HuH-7.5 (cell line): ENCODE measurements at places on chromosomes 5 and 9.

GRCh38 chr5:62266573-62266972 lies 39.4 kb upstream of the KIF2A start:
- DNase-seq: no peak

DNA sequence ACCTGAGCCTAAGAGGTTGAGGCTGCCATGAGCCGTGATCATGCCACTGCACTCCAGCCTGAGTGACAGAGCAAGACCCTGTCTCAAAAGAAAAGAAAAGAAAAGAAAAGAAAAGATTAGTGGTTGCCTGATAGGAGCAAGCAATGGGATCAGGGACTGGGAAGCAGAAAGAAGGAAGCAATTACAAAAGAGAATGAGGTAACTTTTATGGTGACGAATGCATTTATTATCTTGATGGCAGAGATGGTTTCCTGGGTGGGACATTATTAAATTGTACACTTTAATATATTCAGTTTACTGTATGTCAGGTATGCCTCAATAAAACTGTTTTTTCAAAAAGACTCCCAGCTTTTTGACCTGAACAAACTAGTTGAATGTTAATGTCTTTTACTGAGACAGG lies 7.5 kb upstream of the PFDN1 start:
- no peak for DNase-seq

DNA sequence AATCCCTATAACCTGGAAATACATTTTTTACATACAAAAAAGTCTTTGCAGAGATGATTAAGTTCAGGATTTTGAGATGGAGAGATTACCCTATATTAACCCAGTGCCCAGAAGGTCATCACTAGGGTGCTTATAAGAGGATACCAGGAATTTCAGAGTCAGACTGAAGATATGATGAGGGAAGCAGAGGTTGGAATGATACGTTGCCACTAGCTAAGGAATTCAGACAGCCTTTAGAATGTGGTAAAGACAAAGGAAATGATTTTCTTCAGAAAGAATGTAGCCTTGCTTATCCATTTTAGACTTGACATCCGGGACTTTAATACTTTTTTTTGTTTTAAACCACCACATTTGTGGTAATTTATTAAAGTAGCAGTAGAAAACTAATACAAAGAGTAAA lies 2176.8 kb upstream of the C9orf72 start:
- DNase-seq: no peak

- no peak for DNase-seq
Measured at GRCh38 chr9:27888661-27889295, 315.5 kb upstream of the C9orf72 start.

DNA sequence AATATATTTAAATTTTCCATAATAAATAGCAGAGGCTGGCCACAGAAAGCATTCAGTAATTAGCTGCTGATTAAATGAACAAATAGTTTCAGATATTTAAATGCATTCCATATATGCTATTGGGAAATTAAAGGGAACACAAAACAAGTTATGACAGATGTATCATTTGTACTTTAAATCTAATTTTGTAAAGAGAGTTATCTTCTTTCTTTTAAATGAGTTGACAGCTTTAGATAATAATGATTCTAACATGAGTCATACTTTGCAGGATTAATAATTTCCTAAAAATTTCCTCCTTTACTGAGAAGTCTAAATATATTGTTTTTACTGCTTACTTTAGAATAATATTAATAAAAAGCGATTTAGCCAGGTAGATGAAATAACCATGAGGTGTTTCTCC lies 320.1 kb downstream of the ADAMTS6 start:
- DNase-seq: no peak

GRCh38 chr5:75168026-75168735 lies 68.5 kb downstream of the ANKRD31 start:
- DNase-seq: no peak

GRCh38 chr5:64958757-64959391 lies 190.1 kb downstream of the CWC27 start:
- DNase-seq: no peak

DNA sequence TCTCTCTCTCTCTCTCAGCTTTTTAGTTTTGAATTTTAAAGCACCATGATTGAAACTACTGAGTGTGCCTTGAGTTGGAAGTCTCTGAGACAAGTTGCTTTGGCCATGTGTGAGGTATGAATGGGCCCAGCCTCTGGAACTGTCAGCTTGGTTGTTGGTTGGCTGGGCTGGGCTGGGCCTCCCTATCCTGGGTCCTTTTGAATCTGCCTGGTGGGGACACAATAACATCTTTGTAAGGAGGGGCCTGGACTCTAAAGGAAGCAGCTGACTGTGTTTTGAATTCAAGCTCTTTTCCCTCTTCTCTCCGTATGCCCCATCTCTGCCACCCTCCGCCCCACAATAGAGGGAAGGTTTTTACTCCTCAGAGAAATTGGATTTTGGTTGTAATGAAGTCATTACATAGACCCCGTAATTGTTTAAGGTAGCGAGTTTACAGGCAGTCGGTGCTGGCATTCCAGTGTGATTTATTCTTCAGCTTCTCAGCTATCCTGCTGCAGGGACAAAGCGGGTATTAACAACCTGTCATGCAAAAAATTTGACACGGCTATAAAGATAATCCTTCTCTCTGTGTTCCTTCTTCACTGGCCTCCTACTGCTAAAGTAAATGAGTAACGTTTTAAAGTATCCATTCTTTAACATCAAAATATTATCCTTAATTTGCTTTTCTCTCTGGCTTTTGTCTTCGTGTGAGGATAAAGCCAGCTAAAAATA lies 105.4 kb downstream of the DAPK1 start:
- DNase-seq: no peak

- no peak for DNase-seq
Measured at GRCh38 chr5:140043508-140043872, 391 bp upstream of the NRG2 start.

GRCh38 chr9:136222166-136222905 lies 17.4 kb upstream of the LHX3 start:
- no peak for DNase-seq

DNA sequence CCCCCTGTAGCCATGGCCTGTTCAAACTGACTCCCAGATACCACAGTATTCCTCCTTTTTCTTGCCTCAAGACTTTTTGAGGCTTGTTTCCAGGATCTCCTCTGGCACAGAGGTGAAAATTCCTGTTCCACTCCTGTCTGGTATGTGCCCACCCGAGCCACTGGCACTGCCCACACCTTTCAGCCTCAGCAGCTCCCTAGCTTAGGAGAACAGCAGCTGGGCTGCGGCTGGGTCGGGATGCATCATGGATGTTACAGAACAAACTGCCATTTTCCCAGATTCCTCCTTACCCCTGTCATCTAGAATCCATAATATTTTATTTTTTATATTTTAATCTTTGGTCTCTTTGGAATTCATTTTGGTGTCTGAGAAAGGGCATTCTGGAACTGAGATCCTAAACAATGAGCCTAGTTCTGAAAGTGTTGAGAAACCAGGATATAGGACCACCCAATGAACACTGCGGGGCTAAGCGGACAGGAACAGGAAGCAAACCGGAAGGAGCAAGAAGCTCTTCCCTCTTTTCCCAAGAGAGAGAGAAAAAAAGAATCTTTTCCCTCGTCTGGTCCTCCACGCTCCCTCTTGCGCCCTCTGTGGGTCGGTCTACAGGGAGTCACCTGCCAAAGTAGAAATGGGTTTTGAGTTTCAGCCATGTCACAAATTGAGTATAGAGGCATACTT lies 12.5 kb downstream of the OR2S2 start:
- peak; percentile 48 for DNase-seq

DNA sequence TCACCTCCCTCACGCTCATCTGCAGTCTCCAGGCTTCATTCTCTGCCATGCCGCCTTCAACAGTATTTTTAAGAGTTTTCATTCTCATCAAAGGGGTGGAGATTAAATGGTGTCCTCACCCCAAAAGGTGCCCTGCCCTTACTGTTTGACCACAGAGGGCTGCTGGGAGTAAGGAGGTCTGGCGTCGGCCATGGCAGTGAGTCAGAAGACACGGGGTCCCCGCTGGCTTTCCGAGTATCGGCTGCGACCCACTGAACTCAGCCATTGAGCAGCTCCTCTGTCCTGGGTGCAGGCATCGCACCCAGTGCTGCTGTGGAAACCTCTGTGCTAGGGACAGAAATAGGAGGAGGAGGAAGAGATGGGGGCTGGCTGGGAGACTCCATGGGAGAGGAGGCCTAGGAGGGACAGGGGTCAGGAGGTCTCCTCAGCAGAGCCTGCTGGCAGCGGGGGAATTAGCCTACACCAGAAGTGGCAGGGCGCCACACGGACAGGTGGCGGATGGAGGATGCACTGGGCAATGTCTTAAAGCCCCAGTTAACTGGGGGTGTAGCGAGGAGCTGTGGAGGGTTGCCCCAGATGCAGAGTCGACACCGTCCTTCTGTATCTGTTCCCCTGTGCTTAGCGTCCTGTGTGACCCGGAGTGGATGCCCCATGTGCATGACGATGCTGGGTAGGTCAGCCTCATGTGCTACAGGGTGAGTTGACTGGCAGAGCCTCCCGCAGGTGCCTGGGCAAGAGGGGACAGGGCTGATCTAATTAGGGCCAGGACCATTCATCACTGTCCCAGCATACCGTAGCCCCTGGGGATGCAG lies 15.4 kb upstream of the PLEKHG4B start:
- no peak for DNase-seq

DNA sequence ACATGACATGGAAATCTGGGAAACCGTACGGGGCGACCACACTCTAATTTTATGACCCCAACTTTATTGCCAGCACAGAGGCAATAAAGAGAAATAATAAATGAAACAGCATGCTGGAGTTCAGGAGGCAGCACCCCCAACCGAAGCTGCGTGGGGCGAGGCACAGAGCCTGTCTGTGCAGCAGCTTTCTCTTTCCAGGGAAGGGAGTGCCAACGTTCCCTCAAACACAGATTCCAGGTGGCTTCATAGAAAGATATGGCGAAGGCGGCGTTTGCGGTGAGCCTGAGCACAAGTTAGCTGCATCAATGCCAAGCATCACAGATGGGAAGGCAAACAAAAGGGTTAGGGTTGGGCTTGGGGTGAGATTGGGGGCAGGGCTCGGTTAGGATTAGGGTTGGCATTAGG lies 114.8 kb downstream of the HSD17B3 start:
- DNase-seq: no peak

GRCh38 chr9:84385386-84386040 lies 45.0 kb upstream of the SLC28A3 start:
- DNase-seq: no peak

- DNase-seq: no peak
Measured at GRCh38 chr9:89842267-89842768, 237.5 kb downstream of the GADD45G start.

DNA sequence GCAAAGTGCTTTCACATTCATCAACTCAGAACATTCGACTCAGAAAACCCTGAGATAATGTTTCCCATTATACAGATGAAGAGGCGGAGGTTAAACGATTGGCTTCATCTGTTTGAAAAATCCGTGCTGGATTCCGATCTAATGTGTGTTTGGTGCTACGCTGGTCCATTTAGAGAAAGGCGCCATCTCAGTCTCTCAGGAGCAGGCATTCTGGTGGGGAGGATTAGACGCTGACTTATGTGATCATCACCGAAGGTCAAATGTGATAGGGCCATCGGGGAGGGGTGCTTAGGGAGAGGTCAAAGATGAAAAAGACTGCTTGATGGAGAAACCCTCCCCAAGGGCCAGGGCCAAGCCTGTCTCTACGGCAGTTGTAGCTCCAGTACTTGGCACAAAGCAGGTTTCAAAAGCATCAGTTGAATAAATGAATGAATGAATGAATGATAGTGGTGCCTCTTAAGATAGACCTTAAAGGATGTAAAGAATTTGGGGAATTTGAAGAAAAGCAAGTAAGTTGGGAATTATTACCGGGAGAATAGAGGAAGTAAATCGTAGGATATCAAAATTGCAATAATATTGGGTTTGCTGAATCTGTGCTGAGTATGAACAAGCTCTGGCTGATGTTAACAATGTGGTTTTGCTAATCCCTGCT lies 160.6 kb upstream of the SHB start:
- no peak for DNase-seq

DNA sequence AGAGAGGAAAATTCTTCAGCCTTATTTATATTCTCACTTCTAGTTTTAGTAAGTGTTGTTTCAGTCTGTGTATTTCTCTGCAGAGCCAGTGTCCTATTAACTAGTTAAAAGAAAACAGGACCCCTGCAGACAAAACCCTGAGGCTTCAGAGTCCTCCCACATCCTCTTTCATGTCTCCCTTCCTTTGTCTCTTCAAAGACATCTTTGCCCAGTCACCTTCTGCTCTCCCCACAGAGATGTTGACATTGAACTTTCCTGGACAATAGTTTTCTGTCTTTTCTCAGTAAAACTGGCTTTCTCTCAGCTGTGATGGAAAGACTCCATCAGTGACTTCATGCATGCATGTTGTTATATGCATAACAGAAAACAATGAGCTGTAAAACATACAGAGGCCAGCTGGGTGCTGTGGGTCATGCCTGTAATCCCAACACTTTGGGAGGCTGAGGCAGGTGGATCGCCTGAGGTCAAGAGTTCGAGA lies 20.2 kb downstream of the GRAMD2B start:
- DNase-seq: no peak

- DNase-seq: no peak
Measured at GRCh38 chr5:175466700-175467318, 11.6 kb upstream of the SFXN1 start.

DNA sequence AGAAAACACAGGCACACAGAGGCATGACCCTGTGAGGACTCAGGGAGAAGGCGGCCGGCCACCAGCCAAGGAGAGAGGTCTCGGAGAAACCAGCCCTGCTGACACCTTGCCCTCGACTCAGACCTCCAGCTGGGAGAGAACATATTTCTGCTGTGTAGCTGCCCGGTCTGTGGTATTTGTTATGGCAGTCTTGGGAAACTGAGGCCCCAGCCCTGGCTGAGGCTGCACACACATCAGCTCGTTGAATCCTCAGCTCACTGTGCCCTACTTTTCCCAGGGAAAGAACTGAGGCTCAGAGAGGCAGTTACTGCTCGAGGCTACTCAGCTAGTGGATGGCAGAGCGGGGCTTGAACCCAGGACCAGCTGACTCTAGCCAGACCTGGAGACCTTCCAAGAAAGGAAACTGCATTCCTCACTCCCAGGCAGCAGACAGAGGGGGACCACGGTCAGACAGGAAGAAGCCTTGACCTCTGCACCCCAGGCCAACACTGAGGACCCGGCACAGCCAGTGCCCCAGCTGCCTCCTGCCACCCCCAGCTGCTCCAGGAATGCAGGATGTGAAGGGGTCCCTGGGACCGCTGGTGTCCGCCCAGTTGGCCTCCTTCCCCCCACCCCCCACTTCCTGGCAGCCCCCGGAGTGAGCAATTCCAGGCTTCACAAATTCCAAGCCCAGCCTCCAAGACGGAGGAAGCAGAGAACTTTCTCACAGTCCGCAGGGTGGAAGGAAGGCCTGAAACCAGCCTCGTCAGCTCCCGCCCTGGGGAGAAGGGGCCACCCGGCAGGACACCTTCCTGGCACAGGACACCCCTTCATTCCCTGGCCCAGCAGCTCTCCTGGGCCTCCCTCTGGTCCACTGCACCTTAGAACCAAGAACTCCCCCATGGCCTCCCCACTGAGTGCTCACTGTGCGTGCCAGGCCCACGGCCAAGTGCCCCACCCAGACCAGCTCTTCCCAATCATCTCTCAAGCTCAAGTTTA lies 69.9 kb downstream of the LRSAM1 start:
- DNase-seq: no peak
